ENCODE measurements at places on chromosomes 12 and 14.

DNA sequence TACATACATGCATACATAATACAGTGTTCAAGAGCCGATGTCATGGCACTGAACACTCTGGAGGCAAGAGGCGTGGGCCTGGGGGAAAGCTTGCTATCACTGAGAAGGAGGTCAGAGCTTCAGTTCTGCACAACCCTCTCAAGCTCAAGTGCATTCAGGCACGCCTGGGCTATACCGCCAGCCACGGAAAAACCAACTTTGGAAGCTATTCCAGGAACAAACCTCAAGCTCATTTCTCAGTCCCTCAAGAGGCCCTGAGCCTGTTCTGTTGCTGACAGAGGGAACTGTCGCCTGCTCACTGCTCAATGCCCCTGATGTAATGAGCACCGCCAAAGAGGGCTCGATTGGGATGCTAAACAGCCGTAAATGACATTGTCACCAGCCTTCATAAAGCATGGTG lies 9.2 kb downstream of the NOS1 start:
- DNase-seq: no peak

DNA sequence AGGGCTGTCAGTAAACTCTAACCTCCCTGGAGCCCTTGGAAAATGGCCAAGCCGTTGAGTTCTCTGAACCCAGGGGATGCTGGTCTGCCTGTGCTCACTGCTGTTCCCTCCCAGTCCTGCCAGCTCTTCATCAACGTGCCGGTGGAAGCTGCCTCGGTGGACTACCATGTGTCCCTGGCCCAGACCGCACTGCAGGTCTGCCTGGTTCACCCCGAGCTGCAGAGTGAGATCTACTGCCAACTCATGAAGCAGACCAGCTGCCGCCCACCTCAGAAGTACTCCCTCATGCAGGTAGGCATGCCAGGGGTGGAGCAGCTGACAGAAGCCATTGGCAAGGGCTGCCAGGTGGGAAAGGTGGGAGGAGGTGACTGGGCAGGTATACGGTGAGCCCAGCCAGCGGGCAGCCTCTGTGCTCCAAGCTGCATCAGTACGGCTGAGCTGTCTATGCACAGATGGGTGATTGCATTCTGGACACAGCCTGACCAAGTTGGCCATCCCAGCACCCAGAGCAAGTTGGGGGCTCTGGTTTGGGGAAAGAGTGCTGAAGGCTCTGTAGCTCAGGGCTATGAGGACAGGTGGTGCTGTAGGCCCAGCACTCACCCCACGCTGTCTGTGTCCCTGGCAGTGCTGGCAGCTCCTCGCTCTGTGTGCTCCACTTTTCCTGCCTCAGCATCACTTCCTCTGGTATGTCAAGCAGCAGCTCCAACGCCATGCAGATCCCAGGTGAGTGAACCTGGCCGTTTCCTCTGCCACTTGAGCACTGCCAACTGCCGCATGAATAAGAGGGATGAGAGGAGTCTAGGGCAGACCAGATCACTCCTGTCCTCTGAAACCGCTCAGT lies 21.9 kb downstream of the PIGH start:
- no peak for DNase-seq

DNA sequence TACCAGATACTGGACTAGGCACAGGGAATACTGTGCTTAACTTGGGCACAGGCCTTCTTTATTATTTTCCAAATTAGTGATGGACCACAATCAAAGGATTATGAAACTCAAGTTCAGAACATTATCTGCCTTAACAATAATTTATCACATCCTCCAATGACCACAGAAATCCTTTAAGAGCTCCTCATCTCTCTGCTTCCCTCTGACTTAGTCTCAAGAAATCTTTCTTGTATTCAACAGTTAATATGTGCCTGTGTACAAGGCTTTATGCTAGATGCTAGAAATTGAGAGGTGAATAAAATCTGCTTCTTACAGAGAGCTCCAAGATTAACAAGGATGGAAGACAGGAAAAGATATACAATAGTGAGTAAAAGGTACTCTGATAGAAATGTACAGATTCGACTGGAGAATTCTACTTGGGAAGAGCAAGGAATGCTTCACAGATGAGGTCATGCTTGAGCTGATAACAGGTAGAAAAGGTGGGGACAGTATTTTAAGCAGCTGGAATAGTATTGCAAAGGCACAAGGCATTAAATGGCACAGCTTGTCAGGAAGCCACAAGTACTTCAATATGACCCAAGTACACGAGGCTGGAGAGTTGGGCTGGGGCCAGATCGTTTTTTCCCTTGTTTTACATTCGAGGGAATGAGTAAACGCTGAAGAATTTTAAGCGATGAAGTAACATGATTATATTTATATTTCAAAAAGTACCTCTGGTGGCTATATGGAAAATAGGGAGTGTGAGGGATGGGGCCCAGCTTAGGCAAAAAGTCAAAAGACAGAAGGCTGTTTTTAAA lies 55.1 kb upstream of the ARID2 start:
- no peak for DNase-seq

- DNase-seq: no peak
These were observed 93.4 kb upstream of the NCOR2 start for GRCh38 chr12:124660851-124661250.

DNA sequence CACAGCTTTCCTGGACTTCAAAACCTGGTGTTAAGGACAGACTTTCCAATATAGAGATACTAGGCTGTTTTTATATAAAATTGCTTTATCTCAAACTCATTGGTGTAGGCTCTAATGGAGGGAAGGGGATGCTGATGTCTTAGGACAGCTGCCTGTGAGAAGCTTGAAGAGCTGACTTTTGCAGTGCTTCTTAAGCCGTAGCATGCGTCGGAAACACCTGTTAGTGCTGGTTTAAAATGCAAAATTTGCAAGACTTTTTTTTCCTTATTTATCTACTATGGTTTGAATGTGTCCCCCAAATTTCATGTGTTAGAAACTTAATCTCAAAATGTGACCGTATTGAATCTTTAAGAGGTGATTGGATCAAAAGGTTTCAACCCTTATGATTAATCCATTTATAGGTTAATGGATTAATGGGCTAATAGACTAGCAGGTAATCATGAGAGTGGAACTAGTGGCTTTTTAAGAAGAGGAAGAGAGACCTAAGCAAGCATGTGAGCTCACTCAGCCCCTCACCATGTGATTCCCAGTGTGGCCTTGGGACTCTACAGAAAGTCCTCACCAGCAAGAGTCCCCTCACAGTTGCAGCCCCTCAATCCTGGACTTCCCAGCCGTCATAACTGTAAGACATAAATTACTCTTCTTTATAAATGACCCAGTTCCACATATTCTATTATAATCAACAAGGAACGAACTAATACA lies 60.9 kb upstream of the FUT8 start:
- no peak for DNase-seq

DNA sequence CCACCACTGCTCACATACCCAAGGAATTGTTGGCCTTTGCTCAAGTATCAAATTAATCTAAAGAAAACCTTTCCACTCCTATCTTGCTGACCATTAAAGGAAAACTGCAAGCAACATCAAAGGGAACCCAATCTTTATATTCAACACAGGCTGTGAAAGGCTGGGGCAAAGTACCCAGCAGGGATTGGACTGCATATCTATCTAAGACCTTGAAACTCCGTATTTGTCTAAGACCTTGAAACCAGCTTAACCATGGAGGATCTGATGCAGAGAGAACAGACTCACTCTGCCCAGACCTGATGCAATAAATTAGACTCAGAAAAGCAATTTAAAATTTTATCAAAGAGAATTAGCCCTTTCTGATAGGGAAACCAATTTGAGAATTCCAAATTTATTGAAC lies 102.2 kb downstream of the DIO2 start:
- no peak for DNase-seq

- DNase-seq: no peak
These were observed 176.7 kb downstream of the NUAK1 start for GRCh38 chr12:105961821-105962671.

GRCh38 chr12:52945389-52946232 lies 3.3 kb upstream of the KRT18 start:
- no peak for DNase-seq

- no peak for DNase-seq
These were observed 13.6 kb upstream of the LMO3 start for GRCh38 chr12:16619537-16619936.

DNA sequence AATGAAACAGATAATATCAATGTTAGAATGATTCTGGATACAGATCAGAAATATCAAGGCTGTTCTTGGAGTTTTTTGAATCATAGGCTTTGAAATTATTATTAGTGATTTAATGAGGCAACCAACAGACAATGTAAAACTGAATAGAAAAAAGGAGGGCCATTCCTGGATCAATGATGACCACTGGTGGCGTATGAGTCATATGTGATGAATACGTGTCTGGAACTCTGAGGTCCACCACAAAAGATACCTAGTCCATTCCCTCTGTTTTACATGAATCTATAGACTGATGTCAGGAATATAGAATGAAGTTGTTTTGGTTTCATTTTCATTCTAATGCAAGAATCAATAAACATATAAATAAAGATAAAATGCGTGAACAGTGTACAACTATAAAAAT lies 78.3 kb upstream of the RTL1 start:
- DNase-seq: no peak

GRCh38 chr12:24795699-24796347 lies 153.1 kb downstream of the BCAT1 start:
- no peak for DNase-seq

- DNase-seq: no peak
These were observed 20.8 kb downstream of the PSMA3 start for GRCh38 chr14:58265401-58265800.

- no peak for DNase-seq
These were observed 348.5 kb downstream of the NPAS3 start for GRCh38 chr14:33287189-33287588.
